Naive thymus-derived CD4-positive, alpha-beta T cell (primary cell): ENCODE measurements at places on chromosomes 2 and 18. TPM values are rescaled to one million over a fixed set of nuclear protein-coding genes. Genes with fewer than 3 reads are reported as not detected.

Gene CFAP65
- not detected for total RNA-seq

Gene SGPP2
- total RNA-seq, result 5.8 and 6.1 TPM in 2 replicates

DNA sequence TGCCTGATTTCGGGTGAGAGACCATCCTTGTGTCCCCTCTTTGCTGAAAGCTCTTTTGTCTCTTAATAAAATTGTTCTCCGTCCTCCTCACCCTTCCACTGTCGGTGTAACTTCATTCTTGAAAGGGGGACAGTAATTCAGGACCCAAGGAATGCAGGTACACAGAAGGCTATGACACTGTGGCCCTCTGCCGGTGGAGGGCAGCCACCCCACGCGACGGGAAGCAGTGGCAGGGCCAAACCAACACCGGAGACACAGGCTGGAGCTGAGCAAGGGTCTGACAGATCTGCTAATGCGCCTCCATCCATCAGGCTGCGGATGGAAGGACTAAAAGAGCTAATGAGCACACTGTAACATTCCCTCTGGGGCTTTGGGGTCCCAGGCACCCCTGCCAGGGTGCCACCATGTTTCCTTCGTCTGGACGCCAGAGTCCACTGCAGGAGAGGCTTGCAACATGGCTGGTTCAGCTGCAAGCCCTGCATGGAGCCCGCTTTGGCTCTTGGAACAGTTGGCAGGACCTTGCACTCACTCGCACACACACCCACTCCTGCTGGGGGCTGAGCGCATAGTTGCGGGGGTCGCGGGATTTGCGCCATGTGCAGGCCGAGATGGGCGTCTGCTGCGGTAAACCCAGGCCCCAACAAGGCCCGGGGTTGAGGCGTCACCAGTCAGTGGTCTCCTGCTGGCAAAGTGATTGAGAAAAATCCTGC lies 544.1 kb upstream of the CDH7 start:
- DNase-seq, result no peak

Gene PCARE
- total RNA-seq, result not detected

Gene GKN2
- total RNA-seq, result not detected

Gene FARP2
- total RNA-seq, result 20.0 and 22.1 TPM in 2 replicates

DNA sequence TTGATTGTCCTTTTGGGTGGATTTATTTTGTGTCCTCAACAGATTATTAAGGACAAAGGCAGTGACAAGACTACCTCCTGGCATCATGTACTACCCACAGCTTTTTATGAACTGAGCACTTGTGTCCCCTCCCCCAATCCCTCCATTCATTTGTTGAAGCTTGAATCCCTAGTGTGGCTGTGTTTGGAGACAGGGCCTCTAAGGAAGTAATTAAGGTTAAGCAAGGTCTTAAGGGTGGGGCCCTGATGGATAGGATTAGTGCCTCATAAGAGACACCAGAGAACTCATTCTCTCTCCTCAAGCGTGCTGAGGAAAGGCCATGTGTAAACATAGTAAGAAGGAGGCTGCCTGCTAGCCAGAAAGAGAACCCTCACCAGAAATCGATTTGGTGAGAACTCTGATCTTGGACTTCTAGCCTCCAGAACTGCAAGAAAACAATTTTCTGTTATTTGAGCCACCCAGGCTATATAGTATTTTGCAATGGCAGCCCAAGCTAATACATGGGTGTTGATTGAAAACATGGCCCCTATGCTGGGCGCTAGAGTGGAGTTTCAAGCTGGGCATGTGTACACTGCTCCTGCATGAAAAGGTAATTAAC lies 3.4 kb upstream of the MAP4K4 start:
- no peak for DNase-seq

DNA sequence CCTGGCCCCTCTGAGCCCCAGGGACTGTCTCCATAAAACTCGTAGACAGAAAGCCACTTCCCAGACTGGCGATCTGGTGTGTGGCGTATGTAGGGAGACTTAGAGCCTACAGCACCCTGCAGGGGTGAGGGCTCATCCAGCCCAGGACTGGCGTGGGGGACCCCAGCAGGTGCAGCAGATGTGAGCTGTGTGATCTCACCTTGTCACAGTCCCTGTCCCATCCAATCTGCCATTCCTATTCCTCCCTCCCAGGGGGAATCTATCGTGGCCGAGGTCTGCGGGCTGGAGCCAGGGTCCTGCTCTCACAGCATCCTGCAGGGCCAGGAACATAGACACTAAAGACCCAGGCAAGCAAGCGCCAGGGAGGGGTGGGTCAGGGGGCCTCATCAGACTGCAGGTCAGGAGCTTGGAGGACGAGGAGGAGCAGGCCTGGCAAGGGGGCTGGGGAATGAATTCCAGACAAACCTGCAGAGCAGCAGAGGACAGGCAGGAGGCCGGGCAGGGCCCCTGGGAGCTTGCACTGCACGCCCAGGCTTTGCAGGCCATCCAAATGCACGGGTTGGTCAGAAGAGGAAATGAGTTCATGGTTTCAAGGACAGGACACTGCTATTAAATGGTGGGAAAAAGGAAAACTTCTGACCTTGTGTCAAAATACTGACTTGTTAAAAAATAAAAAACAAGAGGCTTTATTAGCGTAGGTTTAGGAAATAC lies 32.5 kb downstream of the HS6ST1 start:
- no peak for DNase-seq

Gene FAM124B
- total RNA-seq, result not detected

- no peak for DNase-seq
Observed at GRCh38 chr2:12099374-12099773, 352.9 kb downstream of the LPIN1 start.

- DNase-seq, result no peak
Observed at GRCh38 chr2:18200771-18201170, 322.3 kb downstream of the KCNS3 start.

GRCh38 chr18:22191346-22191695 lies 21.9 kb downstream of the GATA6 start:
- DNase-seq, result no peak

- DNase-seq, result no peak
Observed at GRCh38 chr18:2302628-2303516, 268.4 kb downstream of the METTL4 start.

DNA sequence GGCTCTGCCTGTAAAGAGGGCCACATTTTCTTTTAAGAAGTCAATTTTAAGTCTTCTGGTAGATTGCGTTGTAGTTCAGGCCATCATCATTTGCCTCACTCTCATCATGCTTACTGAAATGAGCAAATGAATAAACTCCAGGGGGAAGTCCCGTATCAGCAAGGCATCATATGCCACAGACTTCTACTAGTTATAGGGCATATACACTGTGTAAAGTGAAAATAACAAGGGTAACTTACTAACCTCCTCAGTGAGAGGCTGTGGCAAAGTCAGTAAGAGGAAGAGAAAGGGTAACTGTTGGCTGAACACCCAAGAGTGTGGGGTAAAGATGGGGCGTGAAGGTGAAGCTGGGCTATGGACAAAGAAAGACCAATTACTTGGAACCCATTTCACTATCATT lies 456.2 kb downstream of the SPAG16 start:
- no peak for DNase-seq

DNA sequence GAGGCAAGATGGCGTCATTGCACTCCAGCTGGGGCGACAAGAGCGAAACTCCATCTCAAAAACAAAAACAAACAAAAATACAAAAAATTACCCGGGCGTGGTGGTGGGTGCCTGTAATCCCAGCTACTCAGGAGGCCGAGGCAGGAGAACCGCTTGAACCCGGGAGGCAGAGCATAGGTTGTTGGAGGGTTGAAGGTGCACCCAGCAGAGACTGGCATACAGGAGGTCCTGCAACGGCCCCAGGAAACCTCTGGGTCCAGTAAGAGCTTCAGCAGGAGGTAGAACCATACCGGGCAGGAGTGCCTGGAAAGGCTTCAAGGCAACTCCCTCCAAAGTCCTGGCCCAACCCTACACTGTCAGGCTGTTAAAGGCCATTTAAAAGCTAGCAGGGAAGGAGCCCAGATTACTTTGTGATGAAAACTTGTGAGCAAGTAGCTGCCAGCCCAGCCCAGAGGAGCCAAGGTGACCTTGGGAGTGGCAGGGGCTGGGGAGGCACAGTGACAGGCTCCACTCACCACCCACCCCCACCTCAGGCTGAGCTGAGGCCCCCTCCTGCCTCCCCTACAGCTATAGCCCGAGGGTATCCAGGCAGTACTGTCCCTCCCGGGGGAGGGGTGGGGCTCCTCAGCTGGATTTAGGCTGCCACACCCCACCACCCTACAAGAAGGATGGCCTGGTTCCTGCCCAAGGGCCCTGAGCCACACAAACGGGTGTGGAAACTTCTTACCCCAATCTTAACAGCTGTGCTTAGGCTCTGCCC lies 28.1 kb downstream of the TFCP2L1 start:
- no peak for DNase-seq

DNA sequence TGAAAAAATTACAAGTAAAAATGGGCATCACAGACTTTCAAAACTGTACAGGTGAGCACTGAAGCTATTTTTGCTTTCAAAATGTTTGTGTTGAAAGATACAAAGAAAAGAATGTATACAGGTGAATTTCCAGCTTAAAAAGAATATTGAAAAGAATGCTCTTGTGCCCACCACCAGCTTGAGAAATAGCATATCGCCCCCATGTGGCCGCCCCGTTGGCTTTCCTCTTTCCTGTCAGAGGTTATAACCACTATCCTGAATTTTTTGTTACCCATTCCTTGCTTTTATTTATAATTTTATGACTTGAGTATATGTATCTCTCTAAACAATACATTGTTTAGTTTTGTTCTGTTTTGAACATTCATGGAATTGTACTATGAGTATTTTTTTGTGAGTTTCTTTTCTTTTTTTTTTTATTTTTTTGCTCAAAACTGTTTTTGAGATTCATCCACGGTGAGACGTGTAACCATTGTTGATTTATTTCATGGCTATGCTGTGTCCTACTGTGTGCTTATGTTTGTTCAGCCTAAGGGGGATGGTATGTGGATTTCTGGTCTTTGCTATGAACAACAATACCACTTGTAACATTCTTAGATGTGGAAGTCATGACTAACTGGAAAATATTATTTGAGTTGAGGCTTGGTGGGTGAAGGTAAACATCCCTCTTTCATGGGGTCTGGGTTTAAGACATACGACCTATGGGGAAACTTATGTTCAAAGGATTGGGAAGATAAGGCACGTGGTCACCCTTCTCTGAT lies 11.6 kb downstream of the TRPM8 start:
- no peak for DNase-seq

DNA sequence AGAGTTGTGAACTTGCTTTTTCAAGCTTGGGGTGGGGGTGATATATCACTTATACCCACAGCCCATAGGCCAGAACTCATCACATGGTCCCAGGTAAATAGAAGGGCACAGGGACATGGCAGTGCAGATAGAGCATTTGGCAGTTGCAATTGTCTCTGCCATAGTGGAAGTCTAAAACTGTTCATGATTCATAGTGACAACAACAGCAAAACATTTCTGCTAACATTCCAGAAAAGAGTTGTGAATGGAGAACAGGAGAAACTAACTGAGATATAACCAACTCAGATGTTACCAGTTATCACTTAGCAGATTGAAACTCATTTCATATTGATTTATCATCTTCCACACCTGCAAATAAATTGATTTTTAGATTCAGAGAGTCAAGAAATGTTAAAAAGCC lies 278.6 kb upstream of the KYNU start:
- DNase-seq, result no peak

Gene INHA
- not detected for total RNA-seq

Gene PSTPIP2
- 12.8 and 15.2 TPM in 2 replicates for total RNA-seq

Gene PMAIP1
- 22.8 and 24.2 TPM in 2 replicates for total RNA-seq

Gene IMPA2
- 27.8 TPM for total RNA-seq

DNA sequence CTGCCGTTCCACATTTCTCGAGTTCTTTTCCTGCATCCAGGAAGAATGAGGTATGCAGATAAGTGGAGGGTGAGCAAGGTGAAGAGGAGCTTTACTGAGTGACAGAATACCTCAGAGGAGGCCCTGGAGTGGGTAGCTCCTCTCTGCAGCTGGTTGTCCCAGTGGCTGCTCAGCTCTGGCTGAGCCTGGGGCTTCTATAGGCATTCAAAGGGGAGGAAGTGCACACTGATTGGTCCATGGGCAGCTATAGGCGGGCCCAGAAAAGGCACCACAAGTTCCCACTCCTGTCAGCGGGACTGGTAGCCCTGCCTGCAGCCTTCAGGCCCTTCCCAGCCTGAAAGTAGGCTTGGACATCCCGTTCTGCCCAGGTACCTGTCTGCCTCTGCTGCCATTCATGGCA lies 94.7 kb downstream of the DOK6 start:
- DNase-seq, result no peak

DNA sequence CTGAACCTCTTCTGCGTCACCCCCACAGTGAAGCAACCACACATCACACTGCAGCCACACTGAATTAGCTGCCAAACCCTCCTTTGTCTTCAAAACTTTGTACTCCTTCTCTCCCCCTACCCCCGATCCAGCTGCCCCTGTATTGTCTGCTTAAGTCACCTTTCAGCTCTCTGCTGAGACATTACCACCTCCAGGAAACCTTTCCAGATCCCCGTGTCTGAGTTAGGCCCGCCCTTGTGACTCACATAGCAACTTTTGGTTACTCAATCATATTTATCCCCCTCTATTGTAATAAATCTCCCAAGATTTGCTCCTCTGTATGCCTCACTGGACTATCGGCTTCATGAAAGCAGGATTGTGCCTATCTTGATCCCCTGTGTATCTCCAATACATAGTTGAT lies 82.8 kb upstream of the CDCA7 start:
- no peak for DNase-seq

DNA sequence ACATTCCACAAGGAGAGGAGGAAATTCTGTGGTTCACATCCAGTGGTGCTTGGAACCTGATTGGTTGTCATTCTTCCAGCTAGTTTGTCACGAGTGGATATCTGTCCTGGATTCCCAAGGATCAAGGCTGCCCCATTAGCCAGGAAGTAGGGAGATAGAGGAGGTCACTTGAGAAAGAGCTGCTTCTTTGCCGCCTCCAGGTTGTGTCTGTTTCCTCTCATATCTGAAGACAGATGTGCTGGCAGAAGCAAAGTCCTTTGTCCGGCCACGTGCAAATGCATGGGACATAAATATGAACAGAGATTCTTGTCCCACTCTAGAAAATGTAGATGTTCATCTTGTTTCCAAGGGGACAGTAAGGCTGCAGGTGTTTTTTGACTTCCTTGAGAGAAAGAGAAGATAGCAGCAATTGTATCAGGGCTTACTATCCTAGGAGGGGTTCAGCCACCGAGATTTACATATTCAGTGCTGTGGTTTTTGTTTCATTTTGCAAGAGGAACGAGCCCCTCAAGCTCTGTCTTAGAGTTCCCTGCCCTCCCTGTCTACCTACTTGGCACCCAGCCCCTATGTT lies 174.4 kb downstream of the RPIA start:
- no peak for DNase-seq

DNA sequence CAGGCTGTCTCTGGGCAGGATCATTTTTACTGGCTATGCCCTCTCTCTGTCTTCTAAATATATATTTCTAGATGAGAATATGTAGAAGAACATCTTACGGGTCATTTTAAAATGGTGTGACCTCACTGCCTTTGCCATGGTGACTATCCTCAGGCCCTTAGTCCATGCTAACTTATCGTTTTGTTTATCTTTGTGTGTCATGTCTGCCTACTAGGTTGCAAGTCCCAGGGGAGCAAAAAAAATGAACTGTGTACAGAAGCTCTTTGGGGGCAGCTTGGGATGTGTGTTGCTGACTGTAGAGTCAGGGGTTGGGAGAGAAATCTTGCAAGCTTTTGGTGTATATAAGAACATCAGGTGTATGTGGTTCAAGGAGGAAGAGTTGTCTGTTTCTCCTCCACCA lies 11.0 kb downstream of the CPSF3 start:
- no peak for DNase-seq
